ENCODE measurements at places on chromosomes 2 and 18.
A peak's percentile ranks its signal among the peaks of the same experiment; 100 is the strongest.

DNA sequence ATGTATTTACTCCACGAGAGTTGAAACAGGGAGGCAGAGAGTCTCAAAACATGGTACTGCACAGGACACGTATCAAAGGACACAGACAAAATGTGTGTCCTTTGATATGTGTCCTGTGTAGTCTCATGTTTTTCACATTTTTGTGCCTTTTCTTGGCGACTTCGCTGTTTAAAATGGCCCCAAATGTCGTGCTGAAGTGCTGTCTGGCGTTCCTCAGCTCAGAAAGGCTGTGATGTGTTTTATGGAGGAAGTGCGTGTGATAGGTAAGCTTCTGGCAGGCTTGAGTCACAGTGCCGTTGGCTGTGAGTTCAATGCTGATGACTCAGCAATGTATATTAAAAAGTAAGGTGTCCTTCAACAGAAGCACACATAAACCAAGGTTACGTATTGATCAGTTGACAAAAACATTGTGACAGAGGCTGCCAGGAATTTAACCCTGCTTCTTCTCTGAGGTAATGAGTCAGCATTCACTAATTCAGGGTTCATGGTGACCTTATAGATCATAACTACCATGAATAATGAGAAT lies 78.2 kb downstream of the DYSF start:
- peak; percentile 82 for DNase-seq

GRCh38 chr2:140695155-140695554 lies 1435.7 kb downstream of the LRP1B start:
- DNase-seq = peak; percentile 69

DNA sequence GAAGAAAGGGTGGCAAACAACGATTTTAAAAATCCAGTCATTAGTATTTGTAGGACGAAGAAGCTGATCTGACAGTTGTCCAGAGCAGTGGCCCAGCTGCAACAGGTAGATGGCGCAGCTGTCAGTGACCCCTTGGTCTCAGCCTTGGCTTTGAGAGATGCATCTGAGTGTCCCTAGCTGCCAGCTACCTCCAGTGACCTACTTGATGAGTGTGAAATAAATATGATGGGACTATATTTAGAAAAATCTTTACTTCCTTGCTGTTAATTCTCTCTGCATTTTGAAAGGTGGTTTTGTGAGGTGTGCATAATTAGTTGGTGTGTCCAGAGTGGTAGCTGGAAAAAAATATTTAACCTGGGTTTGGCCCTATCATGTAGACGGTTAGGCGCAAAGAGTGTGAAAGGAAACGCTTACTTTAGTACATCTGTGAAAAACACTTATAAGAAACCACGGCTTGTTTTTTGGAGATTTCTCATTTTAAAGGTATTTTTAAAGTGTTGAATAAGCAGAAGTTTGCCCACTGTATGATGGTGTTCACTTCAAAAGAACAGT lies 963 bp downstream of the INPP1 start:
- DNase-seq = peak; percentile 54

DNA sequence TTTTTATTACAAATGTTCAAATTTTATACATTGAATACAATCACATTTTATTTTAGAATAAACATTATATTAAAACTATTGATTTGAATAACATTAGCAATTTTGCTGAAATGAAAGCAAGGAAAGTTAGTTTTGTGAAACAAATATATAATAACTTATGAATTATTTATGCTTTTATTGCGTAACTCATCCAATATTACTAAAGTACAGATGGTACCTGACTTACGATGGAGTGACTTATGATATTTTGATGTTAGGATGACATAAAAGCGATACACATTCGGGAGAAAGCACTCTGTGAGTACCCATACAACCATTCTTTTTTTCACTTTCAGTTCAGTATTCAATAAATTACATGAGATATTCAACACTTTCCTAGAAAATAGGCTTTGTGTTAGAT lies 26.5 kb downstream of the GPR39 start:
- no peak for DNase-seq

- no peak for DNase-seq
These were observed 212.4 kb upstream of the HNRNPA3 start for GRCh38 chr2:177000061-177000714.

DNA sequence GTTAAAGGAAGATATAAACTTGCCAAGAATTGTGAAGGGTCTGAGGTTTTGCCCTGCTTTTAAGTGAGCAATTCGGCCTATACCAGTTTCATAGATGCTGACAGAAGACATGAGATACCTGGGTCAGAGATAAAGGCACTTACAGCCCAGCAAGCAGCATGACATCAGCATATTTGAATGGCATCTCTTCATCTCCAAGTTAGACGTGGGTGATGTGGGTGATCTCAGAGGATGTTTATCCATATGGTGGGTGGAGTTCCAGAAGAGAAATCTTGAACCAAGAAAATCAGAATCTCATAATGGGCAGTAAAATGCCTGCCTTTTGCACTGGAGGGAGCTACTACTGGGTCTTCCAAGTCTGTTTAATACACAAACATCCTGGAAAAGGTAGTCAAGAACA lies 44.7 kb downstream of the GYPC start:
- DNase-seq = no peak

DNA sequence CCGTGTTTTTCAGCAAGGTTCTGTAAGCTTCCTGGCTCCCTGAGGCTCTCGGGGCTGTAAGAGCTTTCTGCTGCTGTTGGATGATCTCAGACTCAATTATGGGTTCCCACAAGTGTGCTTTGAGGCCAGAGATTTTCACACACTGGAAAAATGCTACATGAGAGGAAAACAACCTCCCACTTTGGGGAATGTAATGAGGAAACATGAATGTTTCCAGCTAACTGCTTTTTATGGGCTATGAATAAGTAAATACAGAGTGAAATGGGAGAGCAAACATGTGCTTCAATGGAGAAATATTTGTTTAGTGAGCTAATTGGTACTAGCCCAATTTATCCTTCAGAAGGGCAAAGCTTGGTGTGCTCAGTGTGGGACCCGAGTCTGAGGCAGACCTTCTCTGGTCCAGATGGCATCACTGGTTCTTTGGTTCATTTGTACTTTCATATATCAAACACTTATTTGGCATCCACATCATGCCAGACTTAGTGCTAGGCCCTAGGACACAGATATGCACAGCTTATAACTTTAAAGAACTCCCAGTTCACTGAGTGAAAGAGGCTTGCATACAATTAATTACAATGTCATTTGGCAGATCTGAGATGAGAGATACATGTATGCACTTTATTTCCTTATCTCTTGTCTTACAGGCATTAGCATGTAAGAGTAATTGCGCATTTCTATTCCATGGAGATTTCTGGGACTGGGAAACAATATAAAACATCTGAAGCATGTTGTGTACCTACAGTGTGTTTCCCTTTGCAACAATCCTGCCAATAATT lies 248.8 kb downstream of the RDH14 start:
- DNase-seq = no peak

DNA sequence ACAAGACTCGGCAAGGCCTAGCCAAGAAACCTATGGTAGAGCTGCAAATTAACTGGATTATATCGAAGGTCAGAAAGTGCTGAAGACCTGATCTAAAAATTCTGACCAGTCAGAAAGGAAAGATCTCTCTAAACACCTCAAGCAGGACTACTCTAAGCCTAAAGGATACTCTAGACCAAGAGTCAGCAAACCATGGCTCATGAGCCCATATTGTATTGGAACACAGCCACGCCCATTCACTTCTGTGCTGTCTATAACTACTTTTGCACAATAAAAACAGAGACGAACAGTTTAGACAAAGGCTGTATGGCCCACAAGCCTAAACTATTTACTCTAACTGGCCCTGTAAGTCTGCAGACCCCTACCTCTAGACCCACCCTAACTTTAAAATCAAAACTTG lies 18.7 kb downstream of the RTN4 start:
- DNase-seq = no peak

DNA sequence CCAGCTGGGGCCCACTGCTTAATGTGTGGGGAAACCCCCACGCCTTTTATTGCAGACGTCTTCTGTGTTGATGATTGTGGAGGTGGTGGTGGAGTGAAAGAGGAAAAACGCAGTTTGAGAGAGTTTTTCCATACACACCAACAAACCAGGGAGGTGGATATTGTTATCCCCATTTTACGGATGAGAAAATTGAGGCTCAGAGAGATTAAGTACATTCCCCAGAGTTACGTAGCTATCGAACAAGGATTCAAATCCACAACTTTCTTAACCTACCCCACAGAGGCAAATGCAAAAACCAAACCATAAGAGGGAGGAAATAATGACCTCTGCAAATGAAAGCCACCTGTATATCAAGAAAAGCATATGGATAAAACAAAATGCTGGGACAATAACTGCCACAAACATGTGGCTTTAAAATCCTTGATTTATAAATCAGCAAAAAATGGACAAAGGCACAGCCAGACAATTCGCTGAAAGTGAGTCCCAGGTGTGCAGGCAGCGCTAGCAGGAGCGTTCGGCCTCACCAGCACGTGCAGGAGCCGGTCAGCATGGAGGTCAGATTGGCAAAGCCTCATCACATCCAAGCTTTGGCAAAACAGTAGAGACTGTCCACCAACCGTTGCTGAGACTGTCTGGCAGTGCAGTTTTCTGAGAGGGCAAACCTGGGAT lies 12.6 kb upstream of the RAB17 start:
- DNase-seq = no peak

GRCh38 chr2:64056021-64056420 lies 36.8 kb upstream of the VPS54 start:
- no peak for DNase-seq

DNA sequence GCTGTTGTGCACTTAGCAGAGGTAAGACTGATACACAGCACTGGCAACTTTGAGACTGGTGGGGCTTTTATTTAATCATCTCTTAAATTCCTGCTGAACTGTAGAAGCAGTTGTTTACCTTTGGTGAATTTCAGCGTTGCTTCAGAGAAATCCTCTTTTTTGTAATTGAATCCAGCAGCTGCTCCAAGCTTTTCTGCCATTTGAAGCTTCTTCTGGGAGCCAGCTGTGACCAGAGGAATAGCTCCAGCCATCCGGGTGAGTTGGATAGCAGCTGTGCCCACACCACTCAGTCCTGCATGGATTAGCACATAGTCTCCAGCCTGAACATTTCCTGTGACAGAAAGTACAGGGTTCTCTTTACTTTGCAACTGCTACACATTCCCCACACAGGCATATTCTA lies 3.9 kb downstream of the TP53I3 start:
- DNase-seq = no peak

DNA sequence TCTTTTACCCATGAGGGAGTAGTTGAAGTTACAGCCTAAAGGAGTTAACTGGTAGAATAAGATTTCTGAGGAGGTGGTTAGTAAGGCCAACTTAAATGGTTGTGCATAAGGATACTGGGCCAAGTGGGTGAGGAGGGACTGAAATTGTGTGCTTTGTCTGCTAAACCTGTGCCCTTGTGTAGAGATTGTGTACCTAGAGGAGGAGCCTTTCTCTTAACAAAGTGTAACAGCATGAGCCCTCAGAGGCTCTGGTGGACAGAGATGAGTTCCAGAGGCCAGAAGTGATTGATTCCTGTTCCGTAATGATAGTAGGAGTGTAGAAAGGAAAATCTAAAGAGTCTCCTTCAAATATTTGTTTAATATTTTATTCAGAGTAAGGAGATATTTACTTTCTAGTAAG lies 42.9 kb downstream of the OTX1 start:
- DNase-seq = no peak

- no peak for DNase-seq
These were observed 36.0 kb upstream of the VRK2 start for GRCh38 chr2:58010599-58010998.

DNA sequence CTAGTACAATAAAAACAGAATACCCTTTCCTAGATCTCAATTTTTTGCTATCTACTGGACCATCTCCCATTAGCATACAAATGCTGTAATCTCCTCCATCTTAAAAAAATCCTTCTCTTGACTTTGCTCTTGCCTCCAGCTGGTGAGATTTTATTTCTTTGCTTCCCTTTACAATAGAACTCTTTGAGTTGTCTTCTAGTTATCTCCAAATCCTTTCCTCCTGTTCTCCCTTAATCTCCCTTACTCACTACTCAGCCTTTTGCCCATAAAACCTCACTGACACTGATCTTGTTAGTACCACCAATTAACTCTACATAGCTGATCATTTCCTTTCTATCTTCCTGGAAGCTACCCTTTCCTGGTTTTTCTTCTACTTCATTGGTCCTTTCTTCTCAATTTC lies 63.5 kb upstream of the FRZB start:
- no peak for DNase-seq

- no peak for DNase-seq
These were observed 38.0 kb downstream of the KCTD1 start for GRCh38 chr18:26510337-26510736.

GRCh38 chr18:7603259-7604000 lies 36.3 kb downstream of the PTPRM start:
- no peak for DNase-seq

GRCh38 chr2:77271262-77271661 lies 250.9 kb downstream of the LRRTM4 start:
- DNase-seq = no peak

- DNase-seq = no peak
These were observed 61.2 kb downstream of the ITGA6 start for GRCh38 chr2:172488556-172488955.

GRCh38 chr2:44766220-44766619 lies 175.3 kb upstream of the SIX3 start:
- DNase-seq = no peak

DNA sequence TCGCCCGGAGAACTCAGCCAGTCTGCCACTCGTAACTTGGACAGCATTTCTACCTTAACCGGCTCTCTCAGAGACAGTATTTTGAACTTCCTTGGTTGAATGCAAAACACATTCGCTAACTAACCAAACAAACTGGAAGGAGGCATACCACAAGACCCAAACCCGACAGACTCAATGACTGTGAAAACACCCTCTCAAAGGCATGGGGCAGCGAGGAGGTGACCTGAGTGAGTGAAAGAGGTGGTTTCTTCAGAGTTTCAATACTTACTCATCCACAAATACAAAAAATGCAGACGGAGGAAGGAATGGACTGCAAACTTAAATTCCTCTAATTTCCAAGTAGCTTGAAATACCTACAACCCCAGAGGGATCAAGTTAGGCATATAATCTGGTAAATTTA lies 132.9 kb downstream of the GAREM1 start:
- no peak for DNase-seq

- no peak for DNase-seq
These were observed 41.0 kb downstream of the ROCK2 start for GRCh38 chr2:11303290-11304013.

DNA sequence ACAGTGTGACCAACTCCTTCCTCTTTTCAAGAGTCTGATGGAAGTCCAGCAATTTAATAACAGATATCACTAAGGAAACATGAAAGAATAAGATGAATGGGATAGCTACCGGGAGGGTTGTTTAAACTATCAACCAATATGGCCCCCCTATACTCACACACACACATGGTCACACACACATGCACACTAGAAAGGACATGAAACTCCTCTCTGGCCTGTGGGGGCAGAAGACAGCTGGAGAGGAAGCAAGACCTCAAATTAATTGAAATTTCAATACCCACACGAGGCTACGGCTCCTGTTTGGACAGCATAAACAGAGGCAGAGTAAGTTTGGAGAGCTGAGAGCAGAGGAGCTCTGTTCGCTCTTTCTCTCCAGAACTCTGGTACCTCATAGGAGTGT lies 34.7 kb upstream of the REEP1 start:
- DNase-seq = no peak

DNA sequence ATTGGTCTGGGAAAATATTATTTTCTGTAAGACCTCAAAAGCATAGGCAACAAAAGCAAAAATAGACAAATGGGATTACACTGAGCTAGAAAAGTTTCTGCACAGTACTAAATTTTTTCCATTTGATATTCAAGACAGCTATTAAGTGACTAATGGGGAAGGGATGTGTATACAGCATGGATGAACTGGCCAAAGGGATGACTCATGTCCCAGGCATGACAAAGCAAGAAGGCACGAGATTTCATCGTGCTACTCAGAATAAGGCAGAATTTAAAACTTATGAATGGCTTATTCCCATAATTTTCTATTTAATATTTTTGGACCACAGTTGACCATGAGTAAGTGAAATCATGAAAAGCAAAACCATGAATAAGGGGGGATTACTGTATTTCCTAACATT lies 1250.1 kb upstream of the GYPC start:
- DNase-seq = peak; percentile 90
